ENCODE measurements at places on chromosomes 3 and 15.

GRCh38 chr3:169676925-169677537 is 13.5 kb upstream of the MECOM start:
- H3K27me3 ChIP-seq: peaks cover 60% of the 10 kb centered on the region
- no peak for DNase-seq
- no peak overlapping the region for H3K4me3 ChIP-seq
- no peaks in the 10 kb centered on the region for H3K36me3 ChIP-seq
- H3K27ac ChIP-seq: no peak overlapping the region
- H3K4me1 ChIP-seq: no peaks in the 10 kb centered on the region

DNA sequence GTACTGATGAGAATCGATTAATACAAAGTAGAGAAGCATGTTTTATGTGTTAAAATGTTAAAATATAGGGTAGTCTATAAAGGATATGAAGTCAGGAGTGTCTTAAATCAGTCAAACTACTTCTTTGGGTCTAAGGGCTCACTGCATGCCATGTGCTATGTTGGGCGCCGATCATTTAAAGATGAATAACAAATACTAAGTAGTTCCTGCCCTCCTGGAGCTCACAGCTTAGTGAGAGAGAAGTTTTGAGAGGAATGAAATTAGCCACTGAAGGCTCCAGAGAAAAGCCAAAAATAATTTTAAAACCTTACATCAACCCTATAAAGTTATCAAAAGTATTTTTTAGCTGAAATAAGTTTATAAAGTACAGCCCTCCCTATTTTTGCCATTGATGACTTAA is 44.5 kb downstream of the BLM start:
- H3K4me3 ChIP-seq: no peak overlapping the region
- no peak overlapping the region for H3K27ac ChIP-seq
- no peaks in the 10 kb centered on the region for H3K4me1 ChIP-seq
- H3K36me3 ChIP-seq: peaks cover 11% of the 10 kb centered on the region

GRCh38 chr3:192514081-192514753 is 213.1 kb downstream of the FGF12 start:
- no peak overlapping the region for H3K27ac ChIP-seq
- DNase-seq: no peak
- H3K4me3 ChIP-seq: no peak overlapping the region
- H3K36me3 ChIP-seq: no peaks in the 10 kb centered on the region
- H3K4me1 ChIP-seq: no peaks in the 10 kb centered on the region
- H3K27me3 ChIP-seq: peaks cover 35% of the 10 kb centered on the region

DNA sequence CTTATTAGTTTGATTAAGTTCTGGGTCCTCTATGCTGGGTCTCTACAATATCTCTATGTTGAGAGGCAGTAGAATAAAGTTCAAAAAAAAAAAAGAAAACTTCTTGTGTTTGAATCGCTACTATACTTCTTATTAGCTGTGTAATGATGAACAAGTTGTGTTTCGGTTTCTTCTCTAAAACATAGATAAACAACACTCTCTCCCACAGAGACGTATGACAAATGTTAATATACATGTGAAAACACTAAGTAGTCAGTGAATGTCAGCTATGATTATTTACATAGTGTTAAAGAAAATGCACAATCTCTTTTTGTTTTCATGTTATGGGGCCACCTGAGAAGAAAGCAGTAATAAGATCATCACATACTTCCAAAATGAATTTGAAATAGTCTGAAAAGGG is 45.3 kb downstream of the ACAP2 start:
- DNase-seq: no peak
- no peak overlapping the region for H3K4me3 ChIP-seq
- H3K4me1 ChIP-seq: peaks cover 36% of the 10 kb centered on the region
- no peak overlapping the region for H3K27ac ChIP-seq
- H3K27me3 ChIP-seq: no peaks in the 10 kb centered on the region

GRCh38 chr3:141111364-141112155 is 60.4 kb downstream of the SPSB4 start:
- no peak overlapping the region for H3K27ac ChIP-seq
- peaks cover 19% of the 10 kb centered on the region for H3K27me3 ChIP-seq
- no peak for DNase-seq
- H3K4me1 ChIP-seq: no peaks in the 10 kb centered on the region

GRCh38 chr3:45659661-45660566 is 29.3 kb upstream of the SACM1L start:
- no peak overlapping the region for H3K4me3 ChIP-seq
- peaks cover 16% of the 10 kb centered on the region for H3K4me1 ChIP-seq
- H3K27me3 ChIP-seq: no peaks in the 10 kb centered on the region
- H3K27ac ChIP-seq: no peak overlapping the region
- no peak for DNase-seq

DNA sequence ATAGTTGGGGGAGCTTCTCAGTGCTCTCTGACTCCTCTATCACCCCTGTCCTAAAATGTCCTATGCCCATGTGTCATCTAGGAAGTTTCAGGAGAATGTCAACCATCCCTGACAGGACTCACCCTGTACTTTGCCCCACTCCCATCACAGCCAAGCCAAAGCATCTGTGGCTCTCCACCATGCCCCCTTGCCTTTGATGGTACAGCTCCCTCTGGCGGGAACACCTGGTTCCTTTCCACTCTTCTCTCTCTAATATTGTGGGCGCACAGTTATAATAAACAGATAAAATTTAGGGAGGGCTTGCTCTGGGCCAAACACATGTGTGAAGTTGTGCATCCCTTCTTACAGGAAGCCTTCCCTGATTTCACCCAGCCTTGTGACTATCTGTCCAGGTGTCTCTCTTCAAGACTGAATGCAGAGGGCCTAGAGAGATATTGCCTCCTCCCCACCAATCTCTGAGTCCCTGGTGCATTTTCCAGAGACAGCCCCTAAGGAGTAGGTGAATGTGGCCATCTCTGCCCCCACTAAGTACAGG is 62.8 kb downstream of the ISG20 start:
- no peaks in the 10 kb centered on the region for H3K36me3 ChIP-seq
- peaks cover 65% of the 10 kb centered on the region for H3K27me3 ChIP-seq
- no peak overlapping the region for H3K4me3 ChIP-seq

GRCh38 chr15:58260725-58261267 is 122.6 kb downstream of the AQP9 start:
- no peaks in the 10 kb centered on the region for H3K4me1 ChIP-seq
- no peak for DNase-seq
- H3K36me3 ChIP-seq: no peaks in the 10 kb centered on the region
- peaks cover 36% of the 10 kb centered on the region for H3K27me3 ChIP-seq
- no peak overlapping the region for H3K4me3 ChIP-seq
- H3K27ac ChIP-seq: no peak overlapping the region

GRCh38 chr3:140523600-140523999 is 154.3 kb upstream of the TRIM42 start:
- H3K27me3 ChIP-seq: peaks cover 56% of the 10 kb centered on the region
- no peaks in the 10 kb centered on the region for H3K36me3 ChIP-seq
- no peak overlapping the region for H3K27ac ChIP-seq
- no peak for DNase-seq

- H3K27ac ChIP-seq: peak overlapping the region; percentile 85
- H3K27me3 ChIP-seq: no peaks in the 10 kb centered on the region
- peak overlapping the region; percentile 4 for H3K4me3 ChIP-seq
- peaks cover 6% of the 10 kb centered on the region for H3K36me3 ChIP-seq
- DNase-seq: no peak
- H3K4me1 ChIP-seq: peaks cover 47% of the 10 kb centered on the region
These were observed 129.6 kb downstream of the CHSY1 start for GRCh38 chr15:101122266-101122665.

GRCh38 chr15:50247819-50248655 is 17.5 kb downstream of the HDC start:
- peaks cover 22% of the 10 kb centered on the region for H3K4me1 ChIP-seq
- peak overlapping the region; percentile 96 for H3K27ac ChIP-seq
- no peaks in the 10 kb centered on the region for H3K27me3 ChIP-seq
- peaks cover 5% of the 10 kb centered on the region for H3K36me3 ChIP-seq
- peak; percentile 44 for DNase-seq
- peak overlapping the region; percentile 72 for H3K4me3 ChIP-seq

DNA sequence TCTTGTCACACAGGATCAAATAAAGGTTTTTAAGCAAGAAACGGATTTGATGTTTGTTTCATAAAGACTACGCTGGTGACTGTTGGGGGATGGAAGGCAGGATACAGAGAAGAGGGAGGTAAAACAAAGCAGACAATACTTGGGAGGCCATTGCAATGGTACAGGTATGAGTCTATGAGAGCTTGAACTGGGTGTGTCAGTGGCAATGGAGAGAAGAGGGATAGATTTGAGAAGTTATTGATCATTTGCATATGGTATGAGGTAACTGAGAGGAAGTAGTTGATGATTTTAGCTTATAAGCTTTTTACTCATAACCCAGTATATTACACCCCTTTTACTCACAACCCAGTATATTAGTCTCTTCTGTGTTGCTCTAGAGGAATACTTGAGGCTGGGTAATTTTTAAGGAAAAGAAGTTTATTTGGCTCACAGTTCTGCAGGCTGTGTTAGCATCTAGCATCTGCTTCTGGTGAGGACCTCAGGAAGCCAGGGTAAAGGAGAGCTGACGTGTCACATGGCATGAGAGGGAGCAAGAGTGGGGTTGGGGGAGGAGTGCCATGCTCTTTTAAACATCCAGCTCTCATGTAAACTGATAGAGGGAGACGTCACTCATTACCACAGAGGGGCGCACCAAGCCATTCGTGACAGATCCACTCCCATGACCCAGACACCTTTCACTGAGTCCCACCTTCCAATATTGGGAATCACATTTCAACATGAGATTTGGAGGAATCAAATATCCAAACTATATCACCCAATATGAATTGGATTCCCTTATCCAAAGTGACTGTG is 153.9 kb downstream of the VPS8 start:
- peaks cover 36% of the 10 kb centered on the region for H3K36me3 ChIP-seq
- no peaks in the 10 kb centered on the region for H3K27me3 ChIP-seq
- DNase-seq: no peak

GRCh38 chr3:46269556-46269955 is 27.3 kb downstream of the CCR3 start:
- H3K27ac ChIP-seq: peak overlapping the region; percentile 1
- no peak for DNase-seq
- peaks cover 33% of the 10 kb centered on the region for H3K4me1 ChIP-seq

DNA sequence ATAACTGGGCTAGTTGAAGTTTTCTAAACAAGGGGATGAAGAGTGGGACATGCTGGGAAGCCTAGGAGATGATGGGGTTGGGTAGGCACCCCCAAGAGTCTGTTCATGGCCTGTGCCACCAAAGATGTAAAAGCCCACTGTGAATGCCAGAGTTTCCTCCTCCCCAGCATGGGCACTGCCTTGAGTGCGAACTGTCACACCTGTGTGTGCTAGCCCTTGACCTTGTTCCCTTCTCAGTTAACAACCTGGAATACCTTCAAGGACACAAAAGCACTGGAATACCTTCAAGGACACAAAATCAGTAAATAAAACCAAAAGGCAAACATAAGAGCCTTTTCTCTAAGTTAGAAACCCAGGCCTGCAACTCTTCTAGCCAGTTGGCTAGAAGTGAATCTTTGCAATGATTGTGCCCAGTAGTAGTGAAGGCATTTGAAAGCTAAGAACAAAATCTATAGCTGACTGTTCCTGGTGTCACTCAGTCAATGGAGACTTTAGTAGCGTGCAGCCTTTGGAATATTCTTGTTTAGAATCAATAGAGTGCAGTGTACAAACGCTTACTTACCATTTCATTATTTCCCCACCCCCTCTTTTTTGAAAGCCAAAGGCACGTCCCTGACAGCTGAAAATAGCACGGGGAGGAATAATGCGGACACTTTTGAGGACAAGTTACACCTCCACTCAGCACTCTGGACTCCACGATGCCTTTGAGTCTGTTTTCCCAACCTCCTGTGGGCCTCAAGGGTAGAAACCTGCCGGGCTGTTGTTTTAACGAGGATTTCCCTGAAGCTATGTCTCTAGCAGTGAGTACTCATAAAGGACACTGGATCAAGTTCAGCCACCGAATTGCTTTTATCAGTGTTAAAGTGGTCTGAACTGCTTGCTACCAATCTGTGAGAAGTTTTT is 24.2 kb downstream of the PSMD6 start:
- peaks cover 67% of the 10 kb centered on the region for H3K36me3 ChIP-seq
- no peak overlapping the region for H3K27ac ChIP-seq
- no peaks in the 10 kb centered on the region for H3K27me3 ChIP-seq
- DNase-seq: no peak

GRCh38 chr3:67646586-67647234 is 7.7 kb downstream of the SUCLG2 start:
- peaks cover 2% of the 10 kb centered on the region for H3K36me3 ChIP-seq
- no peak overlapping the region for H3K27ac ChIP-seq
- no peaks in the 10 kb centered on the region for H3K27me3 ChIP-seq
- DNase-seq: no peak
- H3K4me3 ChIP-seq: no peak overlapping the region

GRCh38 chr3:151305060-151305774 is 11.4 kb downstream of the GPR87 start:
- H3K27me3 ChIP-seq: peaks cover 29% of the 10 kb centered on the region
- DNase-seq: no peak
- no peak overlapping the region for H3K27ac ChIP-seq

DNA sequence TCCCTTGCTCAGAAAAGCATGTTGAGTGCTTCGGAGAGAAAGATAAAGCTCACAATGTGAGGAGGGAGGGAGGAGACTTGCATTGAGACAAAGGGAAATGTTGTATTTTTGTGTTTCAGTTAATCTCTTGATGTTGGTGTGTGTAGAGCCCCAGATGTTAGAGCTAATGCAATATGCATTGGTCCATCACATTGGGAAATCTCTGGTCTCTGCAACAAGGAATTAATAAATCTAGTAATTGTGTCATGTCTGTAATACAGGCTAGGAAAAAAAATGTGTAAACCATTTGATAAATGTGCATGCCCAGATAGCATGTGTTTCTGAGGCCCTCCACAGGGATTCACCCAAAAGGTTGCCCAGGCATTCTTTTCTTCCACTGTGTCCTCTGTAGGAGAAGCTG is 230.4 kb upstream of the KCNH8 start:
- no peak for DNase-seq
- H3K4me3 ChIP-seq: no peak overlapping the region
- peaks cover 18% of the 10 kb centered on the region for H3K27me3 ChIP-seq
- no peaks in the 10 kb centered on the region for H3K4me1 ChIP-seq
- peaks cover under 1% of the 10 kb centered on the region for H3K36me3 ChIP-seq

- H3K4me1 ChIP-seq: no peaks in the 10 kb centered on the region
- no peak for DNase-seq
- no peak overlapping the region for H3K4me3 ChIP-seq
- H3K27ac ChIP-seq: no peak overlapping the region
These were observed 85.5 kb downstream of the LARS2 start for GRCh38 chr3:45473841-45474240.

GRCh38 chr3:45630325-45630724 is 35.8 kb downstream of the LIMD1 start:
- no peaks in the 10 kb centered on the region for H3K27me3 ChIP-seq
- H3K4me3 ChIP-seq: no peak overlapping the region
- peaks cover 28% of the 10 kb centered on the region for H3K4me1 ChIP-seq
- peak overlapping the region; percentile 77 for H3K27ac ChIP-seq
- DNase-seq: no peak

DNA sequence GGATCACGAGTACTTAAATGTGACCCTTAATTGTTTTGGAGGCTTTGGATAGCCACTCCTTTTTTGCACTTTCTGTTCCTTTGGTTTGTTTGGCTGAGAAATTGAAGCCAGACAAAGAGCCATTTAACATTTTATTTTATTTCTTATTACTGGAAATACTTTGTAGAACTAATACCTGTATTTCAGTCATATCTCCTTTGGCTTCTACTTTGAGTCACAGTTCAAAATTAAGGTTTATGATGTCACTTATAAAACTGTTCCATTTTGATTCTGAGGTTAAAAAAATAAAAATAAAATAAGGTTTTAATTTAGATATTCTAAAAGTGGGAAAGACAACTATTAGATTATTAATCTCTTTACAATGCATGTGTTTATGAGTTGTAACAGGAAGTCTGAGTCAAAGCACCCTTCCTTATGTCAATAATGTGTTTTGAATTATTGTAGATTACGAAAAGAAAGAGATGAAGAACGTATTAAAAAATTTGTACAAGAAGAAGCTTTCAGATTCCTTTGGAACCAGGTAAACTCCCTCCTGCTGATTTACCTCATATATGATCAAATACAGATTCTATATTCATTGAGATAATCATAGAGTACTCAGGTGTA is 16.9 kb upstream of the NXPE3 start:
- no peak overlapping the region for H3K4me3 ChIP-seq
- peaks cover 38% of the 10 kb centered on the region for H3K4me1 ChIP-seq
- peaks cover 17% of the 10 kb centered on the region for H3K36me3 ChIP-seq
